ENCODE measurements at places on chromosomes 2 and 18. TPM values are rescaled to one million over a fixed set of nuclear protein-coding genes. Genes with fewer than 3 reads are reported as not detected.
A peak's percentile ranks its signal among the peaks of the same experiment; 100 is the strongest.

The RESP18 gene
- total RNA-seq, result not detected

DNA sequence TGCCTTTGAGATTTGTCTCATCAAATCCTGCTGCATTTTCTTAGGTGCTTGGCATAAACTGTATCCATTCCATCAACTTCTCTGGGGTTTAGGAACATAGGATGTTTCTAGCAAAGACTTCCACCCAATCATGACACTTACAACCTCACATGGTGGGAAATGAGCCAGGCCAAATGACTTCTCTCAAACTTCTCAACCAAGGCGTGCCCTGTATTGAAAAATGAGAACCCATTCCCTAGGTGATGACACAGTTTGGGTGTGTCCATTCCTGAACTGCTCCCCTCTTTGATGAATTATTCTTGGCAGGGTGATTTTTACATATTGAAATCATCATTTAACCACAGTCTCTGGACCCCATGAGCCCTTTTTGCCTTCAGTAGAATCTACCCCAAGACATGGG is 161.1 kb downstream of the EN1 start:
- no peak for DNase-seq

DNA sequence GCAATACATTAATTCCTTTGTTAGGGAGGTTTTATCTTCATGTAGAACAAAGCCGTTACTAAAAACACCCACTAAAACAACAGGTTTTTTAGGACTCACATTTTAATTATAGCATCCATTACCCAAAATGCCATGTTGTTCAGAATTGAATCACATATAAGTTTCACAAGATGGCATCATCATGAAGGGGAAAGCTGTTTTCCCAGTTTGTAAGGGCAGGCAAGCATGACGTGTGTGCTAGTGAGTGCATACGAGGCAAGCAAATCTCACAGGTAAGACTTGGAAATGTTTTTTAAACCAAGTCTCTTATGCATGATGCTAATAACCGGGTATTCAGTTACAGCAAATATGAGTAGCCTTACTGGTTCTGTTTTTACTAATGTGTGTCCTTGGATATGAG is 111.8 kb upstream of the NFATC1 start:
- no peak for DNase-seq

DNA sequence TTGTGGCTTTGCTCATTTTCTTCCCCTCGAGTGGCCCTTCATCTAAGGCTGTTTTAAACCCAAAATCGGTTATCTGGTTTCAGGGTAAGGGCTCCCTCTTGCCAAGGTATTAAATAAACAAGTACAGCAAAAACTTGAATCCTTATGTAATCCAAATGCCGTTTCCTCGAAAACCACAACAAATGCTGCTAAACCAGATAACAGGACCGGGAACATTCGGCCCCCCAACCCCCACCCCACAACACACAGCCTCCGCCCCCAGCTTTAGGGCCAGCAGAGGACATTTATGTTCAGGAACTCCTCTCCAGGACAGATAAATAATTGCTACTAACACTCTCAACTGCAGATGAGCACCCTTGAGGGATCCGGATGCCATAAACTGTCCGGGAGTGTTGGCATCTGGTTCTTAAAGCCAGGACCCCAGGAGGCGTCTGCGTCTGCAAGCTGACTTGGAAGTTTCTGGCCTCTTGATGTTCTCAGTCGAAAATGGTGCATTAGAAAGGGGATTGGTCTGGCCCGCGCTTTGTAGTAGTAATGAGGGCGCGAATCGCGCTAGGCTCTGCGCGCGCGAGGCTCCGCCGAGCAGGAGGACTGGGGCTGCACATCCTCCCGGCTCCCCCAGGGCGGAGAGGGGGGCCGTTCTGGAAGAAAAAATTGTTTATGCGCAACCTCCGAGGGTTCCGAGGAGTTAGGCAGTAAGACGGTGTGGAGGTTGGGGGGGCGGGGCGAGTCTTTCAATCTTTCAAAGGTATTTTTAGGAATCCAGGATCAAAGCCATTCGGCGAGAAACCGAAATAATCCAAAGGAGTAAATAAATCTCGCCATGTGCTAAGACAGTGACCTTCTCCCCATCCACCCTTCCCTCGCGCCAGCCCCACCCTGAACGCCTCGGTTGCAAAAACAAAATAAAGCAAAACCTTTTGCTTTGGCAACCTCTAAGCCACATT is 3.9 kb upstream of the ID2 start:
- DNase-seq, result peak; percentile 75

DNA sequence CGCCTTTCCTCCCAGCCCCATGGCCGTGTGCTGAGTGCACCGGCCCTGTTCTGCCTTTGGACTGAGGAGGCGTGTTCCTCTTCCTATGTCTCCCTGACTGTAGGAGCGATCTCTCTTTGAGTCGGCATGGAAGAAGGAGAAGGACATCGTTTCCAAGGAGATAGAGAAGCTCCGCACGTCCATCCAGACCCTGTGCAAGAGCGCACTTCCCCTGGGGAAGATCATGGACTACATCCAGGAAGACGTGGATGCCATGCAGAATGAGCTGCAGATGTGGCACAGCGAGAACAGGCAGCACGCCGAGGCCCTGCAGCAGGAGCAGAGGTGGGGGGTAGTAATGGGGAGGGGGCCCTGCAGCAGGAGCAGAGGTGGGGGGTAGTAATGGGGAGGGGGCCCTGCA is 29.4 kb upstream of the ASB1 start:
- no peak for DNase-seq

- no peak for DNase-seq
These were observed 5.2 kb downstream of the KCNH7 start for GRCh38 chr2:162833345-162833744.

All from Peyer's patch (tissue), 4 donors.